ENCODE measurements at places on chromosomes 1 and 21. TPM values are rescaled to one million over a fixed set of nuclear protein-coding genes. Genes with fewer than 3 reads are reported as not detected.

The DOP1B gene
- total RNA-seq: 26.1 TPM

The PGLYRP3 gene
- 2.4 TPM for total RNA-seq

The FAM151A gene
- not detected for total RNA-seq

The TXNDC12 gene
- total RNA-seq: 16.2 TPM

The BTBD8 gene
- 8.1 TPM for total RNA-seq

The EXOSC10 gene
- total RNA-seq: 39.7 TPM

The MAST2 gene
- total RNA-seq: 68.1 TPM

The C8A gene
- total RNA-seq: not detected

The CELA2A gene
- total RNA-seq: not detected

- DNase-seq: no peak
These were observed 34.0 kb upstream of the CRNN start for GRCh38 chr1:152448095-152448494.

- no peak for DNase-seq
These were observed 145.4 kb downstream of the C1orf21 start for GRCh38 chr1:184532199-184532598.

DNA sequence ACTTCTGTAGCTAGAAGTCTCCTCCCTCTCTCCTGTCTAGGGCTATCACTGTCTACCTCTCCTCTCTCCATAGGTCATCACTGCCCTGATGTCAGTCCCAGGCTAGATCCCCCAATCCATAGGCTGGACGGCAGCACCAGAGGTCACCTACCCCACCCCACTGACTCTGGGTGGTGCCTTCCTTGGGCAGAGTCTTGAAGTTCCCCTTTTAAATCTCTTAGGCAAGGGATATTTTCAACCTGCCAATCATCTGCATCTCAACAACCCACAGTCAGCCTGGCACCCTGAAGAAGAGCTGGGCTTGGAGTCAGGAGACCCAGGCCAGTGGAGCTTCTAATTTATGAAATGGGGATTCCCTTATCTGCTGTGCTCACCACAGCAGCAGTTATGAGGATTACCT is 13.2 kb downstream of the MYBPH start:
- no peak for DNase-seq
